ENCODE measurements at places on chromosomes 5 and 9.
A peak's percentile ranks its signal among the peaks of the same experiment; 100 is the strongest.

DNA sequence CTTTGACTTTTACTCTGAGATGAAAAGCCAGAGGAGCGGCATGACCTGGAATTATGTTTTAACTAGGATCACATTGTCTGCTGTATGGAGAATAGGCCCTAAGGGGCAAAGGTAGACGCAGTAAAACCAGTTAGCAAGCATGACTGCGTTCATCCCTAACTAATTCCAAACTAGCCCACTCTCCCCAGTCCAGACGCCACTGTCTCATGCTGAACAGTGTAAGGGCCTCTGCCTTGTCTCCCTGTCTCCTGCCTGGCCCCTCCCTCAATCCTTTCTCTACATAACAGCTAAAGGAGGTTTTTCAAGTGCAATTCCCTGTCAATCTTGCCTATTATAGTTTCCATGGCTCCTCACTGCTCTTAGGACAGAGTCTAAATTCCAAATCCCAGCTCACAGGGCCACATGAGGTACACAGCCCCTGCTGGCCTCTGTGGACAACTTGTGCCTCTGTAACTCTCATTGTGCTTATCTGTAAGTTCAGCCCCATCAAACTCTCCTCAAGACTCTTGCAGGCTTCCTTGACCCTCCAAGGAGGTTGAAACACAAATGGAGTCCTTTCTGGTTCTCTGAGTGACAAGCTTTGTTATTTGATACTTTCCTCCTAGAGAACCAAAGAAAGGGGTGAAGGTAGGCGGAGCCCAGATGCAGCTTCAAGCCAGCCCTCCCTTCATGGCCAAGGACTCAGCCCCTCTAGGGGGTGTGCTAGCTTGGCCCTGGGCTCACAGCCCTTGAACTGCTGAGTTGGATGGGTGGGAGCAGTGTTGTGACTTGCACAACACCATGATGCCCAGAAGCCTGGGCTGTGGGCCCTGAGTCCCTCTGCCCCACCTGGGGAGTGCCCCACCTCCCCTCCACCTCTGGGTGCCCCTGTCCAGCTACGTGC, 16.0 kb upstream of the SLC22A4 start:
- DNase-seq: no peak

GRCh38 chr5:56814963-56815657, at the start of gene MAP3K1:
Gene MAP3K1, plus strand, starts transcription at chr5:56815549. Its CDS starts 25 bp downstream, at chr5:56815574.
- peak; percentile 64 for DNase-seq

GRCh38 chr5:163565492-163565891, 60.1 kb downstream of the MAT2B start:
- no peak for DNase-seq

- DNase-seq: no peak
Measured at GRCh38 chr5:179377421-179378115, 32.3 kb upstream of the ADAMTS2 start.

DNA sequence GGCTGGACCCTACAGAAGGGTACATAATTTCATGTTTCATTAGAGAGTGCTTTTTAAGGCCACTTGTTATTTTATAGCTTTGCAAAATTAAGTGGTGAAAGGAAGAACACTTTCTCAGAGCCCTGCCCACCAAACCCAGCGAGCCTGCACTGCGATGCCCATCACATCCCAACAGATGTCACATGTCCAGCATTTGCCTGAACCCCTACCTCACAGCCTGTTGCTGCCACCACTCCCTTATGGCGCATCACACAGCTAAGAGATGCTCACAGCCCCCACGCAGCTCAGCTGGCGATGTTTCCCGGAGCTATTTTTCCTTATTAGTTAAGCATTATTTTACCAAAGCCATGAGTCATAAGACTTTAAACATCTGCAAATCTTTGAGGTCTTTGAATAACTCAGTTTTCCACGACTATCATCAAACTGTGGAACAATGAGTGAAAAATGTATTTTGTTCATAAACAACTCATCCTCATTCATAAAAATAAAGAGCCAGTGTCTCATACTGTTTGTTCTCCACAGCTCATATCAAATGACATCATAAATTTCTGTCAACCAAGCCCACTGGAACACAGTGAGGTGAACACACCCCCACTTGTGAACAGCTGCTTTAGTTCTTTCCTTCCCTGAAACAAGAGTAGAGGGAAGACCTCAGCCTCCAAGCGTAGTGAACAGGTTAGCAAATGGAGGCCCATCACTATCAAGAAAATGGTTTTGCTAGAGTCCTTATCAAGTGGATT, 104.9 kb downstream of the SYK start:
- DNase-seq: no peak

GRCh38 chr9:91705386-91705785, 244.6 kb downstream of the ROR2 start:
- DNase-seq: no peak

DNA sequence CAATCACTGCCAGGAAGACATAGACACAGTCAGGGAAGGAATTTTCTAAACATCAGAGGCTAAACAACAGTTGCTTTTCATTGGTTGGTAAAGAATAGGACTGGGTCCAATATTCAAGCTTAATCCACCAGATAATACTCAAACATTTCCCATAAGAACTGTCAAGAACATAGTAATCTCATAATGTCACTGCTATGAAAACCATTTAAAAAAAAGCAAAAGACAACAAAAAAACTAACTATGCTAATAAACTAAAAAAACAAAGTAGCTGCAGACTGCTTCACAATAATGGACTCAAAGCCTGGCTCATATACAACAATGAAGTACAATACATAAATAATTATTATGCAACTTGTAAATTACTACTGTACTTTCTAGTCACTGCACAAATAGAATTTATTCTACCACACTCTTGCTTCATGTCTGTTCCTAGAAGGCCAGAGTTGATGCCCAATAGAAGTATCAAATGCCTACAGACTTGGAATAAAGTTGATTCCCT, 148.7 kb downstream of the MLLT3 start:
- DNase-seq: no peak

DNA sequence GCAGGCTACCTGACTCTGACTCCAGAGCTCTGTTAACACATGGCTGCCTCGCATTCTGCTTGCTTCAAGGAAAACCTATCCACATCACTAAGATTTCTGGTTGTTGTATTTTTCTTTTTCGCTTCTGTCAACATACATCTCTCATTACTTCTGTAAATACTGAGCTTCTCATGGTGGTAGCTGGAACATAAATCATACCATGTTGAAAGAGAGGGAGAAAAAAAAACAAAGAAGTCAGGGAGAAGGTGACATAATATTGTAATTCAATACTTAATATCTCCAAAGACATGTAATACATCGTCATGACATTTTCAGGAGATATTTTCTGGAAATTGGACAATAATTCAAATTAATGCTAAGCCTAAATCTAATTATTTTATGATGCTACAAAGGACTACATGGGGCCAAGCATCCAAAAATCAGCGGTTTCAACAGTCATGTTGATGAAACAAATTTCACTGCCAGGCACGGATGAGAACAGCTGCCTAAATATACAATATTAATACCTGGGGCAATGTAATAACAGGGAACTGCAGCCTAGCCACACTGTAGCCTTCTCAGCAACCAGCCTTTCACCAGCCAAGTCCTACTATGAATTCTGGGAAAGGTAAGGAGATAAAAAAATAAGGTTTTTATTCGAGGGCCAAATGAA, 332.0 kb downstream of the TRIM32 start:
- no peak for DNase-seq

DNA sequence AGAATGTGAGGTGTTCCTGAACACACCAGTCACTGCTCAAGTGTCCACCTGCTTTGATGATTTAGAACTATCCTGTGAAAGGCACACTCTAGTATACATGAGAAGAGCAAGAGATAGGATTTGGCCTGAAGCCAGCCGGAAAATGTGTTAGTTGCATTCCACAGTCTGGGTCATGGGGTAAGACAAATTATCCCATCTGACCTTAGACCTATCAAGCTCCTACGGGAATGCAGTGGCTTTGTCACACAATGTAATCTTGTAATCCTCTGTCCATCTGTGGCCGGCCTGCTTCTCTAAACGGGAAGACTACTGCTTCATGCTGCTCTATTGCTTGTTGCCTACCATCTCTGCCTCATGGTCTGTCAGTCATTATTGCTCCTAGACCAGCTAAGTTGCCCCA, 92.4 kb upstream of the PRRC1 start:
- DNase-seq: no peak

GRCh38 chr9:28853477-28853876, 1280.2 kb upstream of the C9orf72 start:
- no peak for DNase-seq

GRCh38 chr5:117327511-117327910, 752.9 kb upstream of the SEMA6A start:
- no peak for DNase-seq

DNA sequence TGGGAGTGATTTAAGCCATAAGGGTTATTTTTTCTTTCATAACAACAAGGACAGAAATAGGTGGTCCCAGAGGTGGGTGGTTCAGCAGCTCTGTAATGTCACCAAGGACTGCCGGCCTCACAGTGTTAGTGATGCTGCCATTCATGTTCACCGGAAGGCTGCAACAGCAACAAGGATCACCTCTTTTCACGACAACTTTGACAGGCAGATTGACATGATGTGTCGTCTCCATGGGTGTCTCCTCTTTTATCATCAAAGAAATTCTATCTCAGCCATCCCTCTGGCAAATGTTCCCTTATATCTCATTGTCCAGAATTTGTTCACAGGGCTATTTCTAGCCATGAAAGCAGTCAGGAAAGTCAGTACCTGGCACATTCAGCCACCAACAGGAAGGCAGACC, 231.5 kb downstream of the SH3GL2 start:
- no peak for DNase-seq

GRCh38 chr5:102790748-102791147, 35.6 kb downstream of the PAM start:
- DNase-seq: no peak

DNA sequence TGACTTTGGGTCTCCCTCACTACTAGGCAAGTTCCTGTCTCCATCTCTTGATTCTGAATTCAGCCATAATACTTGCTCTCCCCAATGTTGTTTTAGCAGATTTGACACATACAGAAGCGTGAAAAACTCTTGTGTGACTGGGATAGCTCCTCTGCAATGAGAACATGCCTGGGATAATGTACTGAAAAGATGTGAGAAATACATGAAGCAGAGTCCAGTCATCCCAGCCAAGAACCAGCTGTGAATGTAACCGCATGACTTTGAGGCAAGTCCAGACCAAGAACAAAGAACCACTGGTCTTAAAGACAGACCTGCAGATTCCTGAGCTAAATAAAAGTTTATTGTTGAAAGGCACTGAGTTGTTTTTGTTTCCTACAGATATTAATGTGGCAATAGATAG, 135.0 kb downstream of the NMUR2 start:
- no peak for DNase-seq

GRCh38 chr5:152505442-152506042, 100.5 kb upstream of the NMUR2 start:
- peak; percentile 40 for DNase-seq

GRCh38 chr5:133936651-133937015, 31.8 kb downstream of the C5orf15 start:
- DNase-seq: no peak

DNA sequence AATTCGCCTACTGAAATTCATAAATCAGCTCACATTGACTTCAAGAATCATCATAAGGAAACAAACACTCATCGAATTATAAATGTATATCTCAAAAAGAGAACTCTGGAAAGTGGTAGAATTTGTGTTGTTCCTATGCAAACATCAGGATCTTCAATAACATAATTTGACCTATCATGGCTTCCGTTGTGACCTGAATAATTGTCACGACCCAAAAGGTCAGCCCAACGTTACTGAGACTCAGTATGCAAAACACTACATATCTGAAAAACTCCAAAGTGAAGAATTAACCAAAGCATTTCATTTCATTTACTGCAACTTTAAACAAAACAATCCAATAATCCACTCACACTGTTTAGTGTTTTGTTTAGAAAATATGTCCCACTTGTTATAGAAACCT, 1.2 kb downstream of the RAPGEF6 start:
- no peak for DNase-seq

GRCh38 chr9:134213881-134214341, 49.5 kb upstream of the RNU6ATAC start:
- no peak for DNase-seq

- no peak for DNase-seq
Measured at GRCh38 chr5:116046823-116047222, 14.6 kb downstream of the ARL14EPL start.

GRCh38 chr5:120771202-120771601, 307.1 kb downstream of the PRR16 start:
- no peak for DNase-seq

All from substantia nigra (tissue), 51 donors.